ENCODE measurements at places on chromosomes 12 and 14.

DNA sequence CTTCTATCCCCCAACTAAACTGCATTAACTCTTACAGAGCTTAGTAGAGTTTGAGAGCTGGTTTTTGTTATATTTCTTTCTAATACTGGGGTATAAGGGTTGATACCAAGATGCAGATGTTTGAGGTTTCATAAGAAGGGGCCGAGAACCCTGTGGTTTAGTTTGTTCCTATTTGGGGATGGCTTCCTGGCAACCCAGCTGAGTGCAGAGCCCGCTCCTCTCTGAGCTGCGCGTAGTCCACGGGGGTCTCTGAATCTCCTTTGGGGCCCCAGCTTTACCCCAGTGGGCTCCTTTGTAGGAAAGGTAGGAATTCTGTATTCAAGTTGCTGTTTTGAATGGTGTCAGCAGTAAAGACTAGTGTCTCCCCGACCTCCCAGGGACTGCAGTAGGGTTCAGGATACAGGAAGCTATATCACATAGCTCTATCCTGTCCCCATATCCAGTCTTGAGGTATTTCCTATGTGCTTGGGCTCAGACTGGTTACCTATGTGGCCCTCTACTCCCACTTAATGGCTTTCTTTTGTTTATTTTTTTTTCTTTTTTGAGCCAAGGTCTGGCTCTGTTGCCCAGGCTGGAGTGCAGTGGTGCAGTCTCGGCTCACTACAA, 25.4 kb downstream of the PLXNC1 start:
- no peak for DNase-seq

- DNase-seq: no peak
These were observed 785.2 kb downstream of the GALC start for GRCh38 chr14:87207756-87208155.

DNA sequence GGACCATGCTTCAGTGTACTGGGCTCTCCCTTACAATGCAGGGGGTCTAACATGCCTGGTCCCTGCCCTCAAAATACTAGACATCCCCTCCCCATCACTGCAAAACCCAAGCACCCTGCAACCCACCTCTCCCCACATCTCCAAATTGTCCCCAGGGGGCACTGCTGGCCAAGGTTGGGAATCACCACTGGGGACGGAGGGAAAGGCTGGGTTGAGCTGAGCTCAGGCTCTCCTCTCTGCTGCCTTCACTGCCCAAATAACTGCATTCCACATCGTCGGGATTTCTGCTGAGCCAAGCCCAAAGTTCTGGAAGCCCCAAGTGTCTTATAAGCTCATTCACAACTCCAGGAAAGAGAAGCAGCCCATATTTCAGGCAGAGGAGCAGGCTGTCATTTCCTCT, 69.6 kb downstream of the NT5DC3 start:
- DNase-seq: no peak

DNA sequence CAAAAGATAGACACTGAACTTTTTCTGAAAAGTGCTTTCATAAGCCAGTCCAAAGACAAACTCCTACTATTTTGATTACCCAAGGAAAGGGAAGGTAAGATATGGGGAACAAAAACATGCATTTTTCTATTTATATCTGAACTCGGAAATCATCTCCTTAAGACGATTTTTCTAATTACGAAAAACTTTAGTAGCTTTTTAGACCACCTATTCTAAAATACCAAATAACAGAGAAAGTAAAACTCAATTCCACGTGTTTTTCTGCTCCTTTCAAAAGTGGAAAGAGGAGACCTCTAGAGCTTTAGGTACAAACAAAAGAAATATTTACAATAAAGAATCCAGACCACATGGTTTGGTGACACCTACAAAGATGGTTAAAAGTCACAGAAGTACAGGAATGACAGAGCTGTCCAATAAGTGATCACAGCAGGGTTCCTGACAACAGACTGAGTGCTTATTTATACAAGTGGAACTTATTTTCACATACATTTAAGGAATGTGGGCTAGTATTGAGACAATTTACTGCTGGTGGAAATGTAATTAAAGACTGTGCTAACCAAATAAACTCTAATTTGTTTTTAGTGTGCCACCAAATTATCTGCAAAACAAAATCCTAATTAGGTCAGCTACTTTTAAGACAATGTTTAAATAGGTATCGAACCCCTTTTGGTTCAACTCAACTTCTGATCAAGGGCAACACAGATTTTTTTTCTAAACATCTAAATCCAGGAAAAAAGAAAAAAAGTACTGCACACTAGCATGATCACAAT, 2.4 kb downstream of the LRIG3 start:
- DNase-seq: no peak

DNA sequence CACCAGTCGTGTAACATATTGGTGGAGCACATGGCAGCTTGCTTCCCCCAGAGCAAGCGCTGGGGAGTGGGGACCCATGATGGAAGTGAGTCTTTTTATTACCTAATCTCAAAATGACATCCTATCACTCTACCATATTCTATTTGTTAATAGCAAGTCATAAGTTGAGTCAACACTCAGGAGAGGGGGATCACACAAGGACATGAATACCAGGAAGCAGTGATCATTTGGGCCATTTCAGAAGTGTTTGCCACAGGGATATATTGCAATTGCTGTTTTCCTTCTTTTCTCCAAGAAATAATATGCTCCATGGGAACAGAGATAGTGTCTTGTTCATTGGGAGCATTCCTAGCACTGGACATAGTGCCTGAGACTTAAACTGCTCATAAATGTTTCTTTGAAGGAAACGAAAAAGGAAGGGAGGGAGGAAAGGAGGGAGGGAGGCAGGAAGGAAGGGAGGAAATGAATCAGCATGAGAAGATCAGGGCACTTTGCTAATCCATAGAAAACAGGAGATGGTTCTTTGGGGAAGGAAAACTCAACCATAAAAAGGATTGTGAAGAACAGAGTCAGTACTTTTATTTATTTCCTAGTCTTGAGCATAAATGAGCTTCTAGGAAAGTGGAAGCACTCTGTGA, 39.2 kb upstream of the EEA1 start:
- no peak for DNase-seq

- no peak for DNase-seq
These were observed 15.6 kb downstream of the DICER1 start for GRCh38 chr14:95141684-95142083.

GRCh38 chr14:74595006-74595735, 16.9 kb downstream of the LTBP2 start:
- no peak for DNase-seq

GRCh38 chr12:127656266-127656665, 610.7 kb upstream of the TMEM132C start:
- DNase-seq: no peak

DNA sequence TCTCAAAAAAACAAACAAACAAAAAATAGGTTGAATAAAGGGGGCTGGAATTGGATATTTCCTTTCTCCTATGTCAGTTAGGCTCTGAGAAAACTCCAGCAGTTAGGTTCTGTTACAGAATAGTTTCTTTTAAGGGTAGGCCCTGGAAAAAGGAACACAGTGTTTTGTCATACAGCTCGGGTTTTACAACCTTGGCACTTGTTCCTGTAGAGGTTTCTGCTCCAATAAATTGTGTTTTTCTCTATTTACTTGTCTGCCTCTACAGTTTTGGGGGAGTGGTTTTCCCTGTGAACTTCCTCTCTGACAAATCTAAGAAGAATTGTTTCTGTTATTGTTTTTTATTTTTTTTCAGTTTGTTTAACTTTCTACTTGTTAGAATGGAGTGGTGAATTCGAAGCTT, 167.6 kb downstream of the ACSS3 start:
- DNase-seq: no peak

DNA sequence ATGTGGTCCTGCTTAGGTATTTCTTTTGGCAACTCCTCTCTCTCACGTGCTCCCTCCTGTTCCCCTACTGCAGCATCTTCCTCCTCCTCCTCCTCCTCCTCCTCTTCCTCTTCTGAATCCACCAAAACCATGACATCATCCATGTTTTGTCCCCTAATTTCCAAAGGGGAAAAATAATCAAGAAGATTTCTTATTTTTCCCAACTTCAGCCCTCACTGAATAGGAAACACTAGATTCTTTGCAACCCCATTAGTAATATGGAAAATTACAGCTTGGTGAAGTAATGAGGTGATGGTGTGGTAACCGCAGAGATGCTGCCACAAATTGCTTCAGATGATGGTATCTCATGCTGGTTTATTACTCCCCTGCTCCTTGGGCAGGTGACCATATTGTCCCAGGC, 7.5 kb upstream of the WSB2 start:
- no peak for DNase-seq

DNA sequence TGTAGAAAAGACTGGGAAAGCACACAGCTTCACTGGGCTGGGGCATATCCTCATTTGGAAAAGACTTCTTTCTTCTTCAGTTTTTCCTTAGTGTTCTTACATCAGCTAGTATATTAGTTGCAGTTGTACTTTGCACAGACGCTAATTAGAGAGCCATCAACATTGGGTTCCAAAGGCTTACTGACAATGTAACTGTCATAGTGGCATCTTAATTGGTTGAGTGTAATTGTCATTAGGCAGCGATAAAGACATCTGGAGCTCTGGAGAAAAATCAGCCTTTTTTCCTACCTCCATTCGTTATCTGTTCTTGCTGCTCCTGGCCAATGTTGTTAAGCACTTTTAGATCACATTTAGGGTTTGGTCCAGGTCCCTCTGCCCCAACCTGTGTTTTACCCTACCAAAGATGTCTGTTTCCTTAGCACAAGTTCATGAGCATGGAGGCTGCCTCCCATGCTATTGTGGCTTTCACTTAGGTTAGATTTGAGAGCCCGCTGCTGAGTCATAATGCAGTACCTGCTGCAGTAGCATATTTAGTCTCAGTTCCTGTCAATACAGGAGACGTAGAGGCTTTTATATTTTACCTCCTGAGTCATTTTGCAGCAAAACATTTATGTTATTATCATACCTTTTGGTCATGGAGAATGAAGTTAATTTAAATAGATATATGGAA, 49.2 kb downstream of the FBXW8 start:
- peak; percentile 92 for DNase-seq

- peak; percentile 48 for DNase-seq
These were observed 558 bp downstream of the TEX22 start for GRCh38 chr14:105398726-105399465.

DNA sequence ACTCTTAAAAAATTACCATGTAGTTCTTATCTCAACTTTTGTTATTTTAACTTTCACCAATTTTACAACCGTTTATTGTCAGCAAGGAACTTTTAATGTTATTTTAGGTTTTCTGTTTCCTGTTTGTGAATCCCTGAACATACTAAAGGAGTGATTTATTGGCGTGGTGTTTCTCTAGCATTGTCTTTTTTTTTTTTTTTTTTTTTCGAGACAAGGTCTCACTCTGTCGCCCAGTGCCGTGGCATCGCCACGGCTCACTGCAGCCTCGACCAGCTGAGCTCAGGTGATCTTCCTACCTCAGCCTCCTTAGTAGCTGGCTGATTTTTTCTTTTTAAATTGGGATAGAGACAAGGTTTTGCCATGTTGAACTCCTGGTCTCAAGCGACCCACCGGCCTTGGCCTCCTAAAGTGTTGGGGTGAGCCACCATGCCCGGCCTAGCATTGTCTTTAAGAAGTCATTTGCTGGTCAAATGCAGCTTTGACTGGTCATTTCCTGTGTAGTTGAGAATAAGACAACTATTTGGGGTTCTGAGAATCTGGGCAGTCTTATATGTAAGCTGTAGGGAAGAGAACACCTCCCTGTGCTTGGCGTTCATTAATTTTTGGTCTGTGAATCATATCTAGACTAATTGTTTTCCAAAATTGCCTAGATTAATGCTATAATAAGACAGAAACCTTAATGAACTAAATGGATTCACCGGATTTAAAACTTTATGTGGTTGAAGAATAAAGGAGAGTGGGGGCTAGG, 2.1 kb downstream of the WASHC4 start:
- DNase-seq: peak; percentile 43

GRCh38 chr14:51442513-51443175, 202.6 kb downstream of the TMX1 start:
- DNase-seq: no peak

- DNase-seq: no peak
These were observed 207.0 kb downstream of the TMEM121 start for GRCh38 chr14:105733081-105734065.

DNA sequence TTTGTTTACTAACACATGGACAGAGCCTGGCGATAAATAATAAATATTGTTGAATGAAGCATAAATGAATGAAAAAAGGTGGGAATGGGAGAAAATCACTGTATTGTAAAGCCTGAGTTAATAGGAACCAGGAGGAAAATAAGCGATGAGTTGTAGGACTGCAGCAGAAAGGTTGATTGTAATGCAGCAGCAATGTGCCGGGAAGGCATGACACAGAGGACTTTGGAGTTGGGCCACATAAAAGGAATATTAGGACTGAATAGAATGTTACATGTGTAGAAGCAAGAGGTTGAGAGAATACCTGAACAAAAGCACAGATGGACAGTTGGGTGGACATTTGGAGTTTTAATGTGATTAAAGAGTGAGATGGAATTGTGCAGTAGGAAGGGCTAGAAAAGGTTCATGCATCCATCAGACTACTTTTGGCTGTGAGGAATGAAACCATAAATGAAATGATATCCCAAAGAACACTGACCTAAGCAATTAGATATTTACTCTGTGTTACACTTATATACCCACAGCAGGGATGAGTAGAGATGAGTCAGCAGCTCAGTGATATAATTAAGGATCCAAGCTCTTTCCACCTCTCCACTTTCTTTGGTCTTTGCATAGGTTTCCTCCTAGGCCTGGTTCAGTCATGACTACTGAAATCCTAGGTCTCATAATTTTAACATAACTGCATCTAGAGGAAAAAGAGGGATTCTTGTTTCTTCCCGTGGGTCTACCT, 55.4 kb downstream of the CCER1 start:
- DNase-seq: no peak

- no peak for DNase-seq
These were observed 86.7 kb upstream of the FZD10 start for GRCh38 chr12:130075497-130076076.

DNA sequence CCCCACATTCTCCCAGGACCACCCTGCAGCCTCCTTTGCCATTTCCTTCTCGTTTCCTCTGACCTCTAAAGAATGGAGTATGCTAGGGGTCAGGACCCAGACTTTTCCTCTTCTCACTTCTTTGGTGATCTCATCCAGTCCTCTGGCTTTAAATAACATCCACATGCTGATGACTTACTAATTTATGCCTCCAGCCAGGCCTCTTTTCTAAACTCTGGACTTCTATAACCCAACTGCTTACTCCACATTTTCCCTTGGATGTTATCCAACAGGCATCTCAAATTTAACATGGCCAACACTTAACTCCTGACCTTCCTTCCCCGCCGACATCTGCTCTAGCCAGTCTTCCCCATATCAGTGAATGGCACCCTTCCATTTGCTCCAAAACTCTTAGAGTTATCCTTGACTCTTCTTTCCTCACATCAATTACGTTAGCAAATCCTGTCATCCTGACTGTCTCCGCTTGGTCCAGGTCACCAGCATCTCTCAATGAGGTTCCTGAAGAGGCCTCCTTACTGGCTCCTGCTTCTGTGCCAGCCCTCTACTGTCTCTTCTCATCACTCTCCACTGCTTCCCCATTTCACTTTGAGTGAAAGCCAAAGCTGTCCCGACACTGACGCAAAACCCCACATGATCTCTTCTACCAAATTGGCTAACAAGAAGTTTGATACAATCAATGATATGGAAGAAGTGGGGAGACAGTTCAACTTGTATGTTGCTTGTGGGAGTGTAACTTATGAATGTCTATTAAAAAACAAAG, 42.7 kb downstream of the TMBIM6 start:
- DNase-seq: no peak

GRCh38 chr12:44582521-44582920, 293.6 kb downstream of the NELL2 start:
- DNase-seq: no peak

- no peak for DNase-seq
These were observed 29.7 kb downstream of the TMCC3 start for GRCh38 chr12:94620621-94621020.

GRCh38 chr14:61891810-61892209, 129.6 kb downstream of the SNAPC1 start:
- no peak for DNase-seq

GRCh38 chr12:41234692-41235091, 46.6 kb downstream of the PDZRN4 start:
- no peak for DNase-seq
